ENCODE measurements at places on chromosomes 13 and 19.

DNA sequence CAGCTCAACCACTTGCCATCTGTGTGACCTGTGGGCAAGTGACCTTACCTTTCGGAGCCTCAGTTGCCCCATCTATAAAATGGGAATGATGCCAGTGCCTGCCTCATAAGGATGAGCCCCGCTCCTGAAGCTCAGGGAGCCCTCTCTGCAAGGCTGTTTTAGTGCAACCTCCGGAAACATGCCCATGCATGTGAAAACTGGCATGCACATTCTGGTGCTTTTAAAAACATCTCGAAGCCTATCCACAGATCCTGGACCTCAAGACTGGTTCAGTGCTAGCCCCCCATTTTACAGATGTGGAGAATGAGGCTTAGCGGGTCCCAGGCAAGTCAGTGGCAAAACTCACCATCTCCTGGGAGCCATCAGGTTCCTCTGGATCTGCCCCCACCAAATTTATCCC, 5.6 kb downstream of the CADM4 start:
- DNase-seq: no peak

DNA sequence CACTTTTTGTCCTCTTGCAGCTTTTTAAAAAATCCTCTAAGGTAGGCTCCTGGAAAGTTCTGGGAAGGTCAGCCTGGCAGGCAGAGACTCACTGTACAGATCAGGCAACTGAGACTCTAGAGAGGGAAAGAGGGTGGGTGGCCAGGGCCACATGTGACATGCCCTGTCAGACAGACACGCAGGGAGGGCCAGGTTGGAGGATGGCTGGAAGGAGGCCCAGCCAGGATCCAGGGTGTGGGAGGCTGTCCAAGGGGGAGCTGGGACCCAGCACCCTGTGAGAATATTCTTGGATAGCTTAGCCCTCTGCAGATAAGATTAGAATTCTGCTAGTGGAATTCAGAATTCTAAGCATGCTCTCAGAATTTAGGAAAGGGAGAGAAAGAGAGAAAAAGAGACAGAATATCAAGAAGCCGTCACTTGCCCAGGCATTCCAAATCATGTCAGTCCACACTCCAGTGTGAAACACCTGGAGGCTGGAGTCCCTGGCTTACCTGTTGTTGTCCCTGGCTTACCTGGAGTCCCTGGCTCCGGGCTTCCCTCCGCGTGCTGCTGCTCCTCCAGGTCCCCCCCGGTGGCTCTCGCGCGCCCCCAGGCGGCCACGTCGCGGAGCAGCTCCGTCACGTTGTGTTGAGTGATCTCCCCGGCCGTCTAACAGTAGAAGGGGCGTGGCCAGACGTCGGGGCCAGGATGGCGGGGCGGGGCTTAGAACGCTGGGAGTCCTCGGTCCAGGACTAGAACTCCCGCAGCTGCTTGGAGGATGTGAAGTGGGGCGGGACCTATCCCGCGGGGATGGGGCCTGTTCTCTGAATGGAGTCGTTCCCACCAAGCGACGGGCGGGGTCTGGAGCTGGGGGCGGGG, 2.8 kb upstream of the TNNI3 start:
- DNase-seq: peak; percentile 62

DNA sequence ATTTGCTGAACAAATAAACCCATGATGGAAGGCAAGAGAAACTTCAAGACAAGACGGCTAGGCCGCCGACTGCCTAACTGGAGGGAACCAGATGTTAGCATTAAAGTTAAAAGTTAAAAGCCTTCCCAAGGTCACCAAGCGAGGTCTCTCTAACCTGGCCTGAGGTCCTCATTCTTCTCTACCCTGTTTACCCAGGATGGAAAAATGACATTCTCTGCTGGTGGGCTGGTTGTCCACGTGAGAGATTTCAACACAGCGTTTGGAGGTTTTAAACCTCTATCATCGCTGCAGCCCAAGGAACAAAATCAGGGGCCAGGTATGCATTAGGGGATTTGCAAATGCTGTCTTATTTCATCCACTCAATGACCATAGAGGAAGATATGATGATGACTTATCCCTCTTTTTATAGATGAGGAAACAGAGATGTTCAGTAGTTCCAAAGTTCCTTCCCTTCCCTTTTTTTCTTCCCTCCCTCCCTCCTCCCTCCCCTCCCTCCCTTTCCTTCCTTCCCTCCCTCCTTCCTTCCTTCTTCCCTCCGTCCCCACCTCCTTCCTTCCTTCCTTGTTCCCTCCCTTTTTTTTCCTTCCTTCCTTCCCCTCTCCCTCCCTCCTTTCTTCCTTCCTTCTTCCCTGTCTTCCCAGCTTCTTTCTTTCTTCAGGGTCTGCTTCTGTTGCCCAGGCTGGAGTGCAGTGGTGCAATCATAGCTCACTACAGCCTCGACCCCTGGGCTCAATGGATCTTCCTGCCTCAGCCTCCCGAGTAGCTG, 79.7 kb downstream of the INSR start:
- no peak for DNase-seq

DNA sequence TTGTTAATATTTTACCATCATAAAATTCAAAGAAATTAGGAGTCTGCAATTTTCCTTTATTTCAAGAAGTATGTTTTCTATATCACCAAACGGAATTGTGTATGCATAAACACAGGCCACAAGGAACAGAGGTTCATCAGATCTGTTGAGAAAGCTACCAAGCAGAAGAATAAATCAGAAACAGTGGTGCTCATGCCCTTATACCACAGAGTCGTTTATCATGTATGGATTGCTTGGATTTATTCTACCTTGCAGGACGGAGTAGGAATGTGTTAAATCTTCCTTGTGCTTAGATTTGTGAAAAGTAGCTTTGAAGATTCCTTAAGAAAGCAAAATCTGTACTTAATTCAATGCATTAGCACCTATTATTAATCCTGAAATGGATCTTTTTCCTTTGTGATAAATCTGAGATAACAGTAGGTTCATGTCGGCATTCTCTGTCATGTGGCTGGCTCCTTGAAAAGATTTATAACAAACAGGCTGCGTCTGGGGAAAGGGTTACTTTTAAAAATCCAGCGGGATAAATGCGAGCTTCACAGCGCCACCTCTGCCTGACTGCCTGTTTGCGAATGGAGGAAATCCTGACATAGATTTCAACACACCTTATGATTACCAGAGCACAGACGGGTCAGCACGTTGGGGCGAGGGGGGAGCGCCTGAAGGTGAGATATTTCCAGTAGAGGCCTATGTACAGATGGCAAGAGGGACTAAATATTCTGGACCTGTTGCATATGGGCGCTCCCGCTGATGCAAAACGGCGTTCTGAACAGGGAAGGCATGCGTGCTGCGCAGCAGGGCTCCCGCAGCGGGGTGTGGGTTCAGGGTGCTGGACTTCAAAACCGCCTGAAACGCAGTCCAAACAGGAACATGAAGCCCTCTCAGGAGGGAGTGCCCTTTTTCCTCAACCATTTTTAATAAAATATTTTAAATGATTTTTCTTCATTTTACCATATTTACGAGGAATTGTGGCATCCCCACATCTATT, 445.5 kb upstream of the SGCG start:
- DNase-seq: no peak

GRCh38 chr13:21208652-21209154, 32.2 kb downstream of the MRPL57 start:
- no peak for DNase-seq

DNA sequence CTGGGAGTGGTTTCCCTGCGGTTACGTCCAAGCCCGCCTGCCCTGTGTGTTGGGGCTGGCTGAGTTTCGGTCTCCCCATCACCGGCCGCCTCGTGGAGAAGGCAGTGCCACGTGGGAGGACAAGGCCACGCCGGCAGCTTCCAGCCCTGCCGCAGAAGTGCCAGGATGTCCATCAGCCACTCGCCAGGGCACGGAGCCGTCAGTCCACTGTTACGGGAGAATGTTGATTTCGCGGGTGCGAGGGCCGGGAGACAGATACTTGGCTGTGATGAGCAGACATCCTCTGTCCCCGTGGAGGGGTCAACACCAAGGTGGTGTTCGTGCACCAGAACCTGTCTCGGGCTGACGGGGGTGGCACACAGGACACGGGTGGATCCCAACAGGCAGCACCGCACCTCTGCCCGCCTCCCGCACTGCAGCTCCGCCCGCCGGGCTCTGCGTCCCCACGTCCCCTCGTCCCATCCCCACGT, 86.4 kb upstream of the MCF2L start:
- DNase-seq: no peak

- no peak for DNase-seq
Observed at GRCh38 chr13:48892688-48893075, 83.0 kb upstream of the FNDC3A start.

- DNase-seq: no peak
Observed at GRCh38 chr13:31042481-31043165, 110.2 kb downstream of the TEX26 start.
